ENCODE measurements at places on chromosomes 1 and 21. TPM values are rescaled to one million over a fixed set of nuclear protein-coding genes. Genes with fewer than 3 reads are reported as not detected.

DNA sequence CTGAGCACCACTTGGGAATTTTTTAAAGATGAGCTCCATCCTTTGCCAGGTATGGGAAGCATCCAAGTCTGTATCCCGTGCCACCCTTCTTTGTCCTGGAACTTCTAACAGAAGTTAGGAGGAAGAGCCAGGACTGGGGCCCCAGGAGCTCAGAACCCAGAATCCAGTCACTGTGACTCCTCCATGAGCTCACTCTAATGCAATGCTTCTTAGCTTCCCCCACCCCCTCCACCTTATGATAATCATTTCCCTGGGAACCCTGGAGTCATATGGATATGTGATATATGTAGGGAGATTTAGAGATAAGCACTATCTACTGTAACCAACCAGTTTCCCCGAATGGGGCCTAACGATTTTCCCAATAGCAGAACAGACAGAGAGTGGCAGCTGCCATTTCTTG is 758 bp upstream of the SPRR5 start:
- peak; percentile 79 for DNase-seq

DNA sequence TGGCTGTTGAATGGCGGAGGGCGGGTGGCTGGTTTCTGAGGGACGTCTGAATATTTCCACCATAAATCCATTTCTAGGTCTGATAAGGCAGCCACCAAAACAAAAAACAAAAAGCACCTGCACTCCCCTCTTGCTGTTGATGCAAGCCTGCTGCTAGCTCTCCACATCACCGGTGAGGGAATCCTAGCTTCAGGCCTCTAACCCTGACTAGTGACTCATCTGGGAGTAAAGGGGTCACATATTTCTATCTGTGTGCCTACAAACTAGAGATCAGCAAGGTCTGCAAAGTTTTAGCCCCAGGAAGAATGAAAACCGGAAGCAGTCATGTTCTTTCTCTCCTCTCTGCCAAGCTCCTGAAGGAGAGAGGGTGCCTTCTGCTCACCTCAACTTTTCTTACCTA is 10.3 kb upstream of the ERMAP start:
- DNase-seq: no peak

The COL6A2 gene
- polyA plus RNA-seq: 0.06 TPM

GRCh38 chr1:206826394-206826793 is 39.0 kb upstream of the IL20 start:
- peak; percentile 56 for DNase-seq

The EPHA2 gene
- polyA plus RNA-seq: 70.5 TPM

The IFI6 gene
- 1,394 TPM for polyA plus RNA-seq

DNA sequence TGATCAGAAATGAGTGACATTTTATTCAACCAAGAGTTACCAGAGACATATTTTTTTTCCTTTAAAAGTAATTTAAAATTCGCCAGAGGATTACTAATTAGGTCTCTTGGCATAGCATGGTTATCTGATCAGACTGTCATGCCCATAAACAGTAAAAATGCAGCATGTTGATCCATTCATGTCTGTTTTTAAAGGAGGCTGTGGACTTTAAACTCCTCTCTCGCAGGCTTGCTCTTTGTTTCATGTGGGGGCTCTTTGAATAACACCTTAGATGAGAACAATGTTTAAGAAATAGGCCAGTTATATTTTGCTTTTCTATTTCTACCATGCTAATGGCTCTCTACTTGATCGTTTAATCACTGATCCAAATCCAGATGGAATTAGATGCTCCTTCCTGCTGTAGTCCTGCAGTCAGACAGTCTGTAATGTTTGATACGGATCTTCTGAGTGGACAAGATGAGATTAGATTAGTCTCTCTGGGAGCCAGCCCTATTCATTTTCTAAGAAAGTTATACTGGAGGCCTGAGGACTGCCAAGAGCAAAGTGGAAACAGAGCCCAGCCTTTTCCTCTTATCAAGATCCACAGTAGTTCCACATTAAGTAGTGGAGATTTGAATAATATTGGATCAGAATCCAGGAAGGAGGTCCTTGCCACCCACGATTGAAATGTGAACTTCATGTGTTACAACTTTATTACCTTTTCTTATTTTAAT is 197.4 kb downstream of the HS2ST1 start:
- DNase-seq: no peak

The NBPF10 gene
- 0.32 TPM for polyA plus RNA-seq

The HOOK1 gene
- 1.9 TPM for polyA plus RNA-seq

The ANXA9 gene
- 0.58 TPM for polyA plus RNA-seq

GRCh38 chr1:85093644-85094043 is 45.3 kb upstream of the MCOLN3 start:
- DNase-seq: no peak

- DNase-seq: peak; percentile 59
These were observed 107.8 kb downstream of the LYST start for GRCh38 chr1:235758931-235759330.

DNA sequence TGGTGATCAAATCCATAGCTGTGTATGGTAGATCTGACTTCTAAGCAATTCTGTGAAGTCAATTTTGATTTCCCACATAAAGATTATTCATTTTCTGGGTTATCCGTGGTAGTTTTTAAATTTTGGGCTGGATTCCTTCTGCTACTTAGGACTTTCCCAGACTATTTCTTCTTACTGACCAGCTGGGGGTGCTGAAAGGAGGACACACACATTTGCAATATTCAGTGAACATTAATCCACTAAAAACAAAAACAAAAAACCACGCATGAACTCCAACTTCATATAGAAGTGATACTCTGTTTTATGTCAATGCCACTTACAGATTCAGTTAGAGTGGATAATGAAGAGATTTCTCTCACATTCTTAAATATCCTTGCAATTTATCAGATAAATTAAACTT is 105.4 kb downstream of the KCTD3 start:
- DNase-seq: no peak

DNA sequence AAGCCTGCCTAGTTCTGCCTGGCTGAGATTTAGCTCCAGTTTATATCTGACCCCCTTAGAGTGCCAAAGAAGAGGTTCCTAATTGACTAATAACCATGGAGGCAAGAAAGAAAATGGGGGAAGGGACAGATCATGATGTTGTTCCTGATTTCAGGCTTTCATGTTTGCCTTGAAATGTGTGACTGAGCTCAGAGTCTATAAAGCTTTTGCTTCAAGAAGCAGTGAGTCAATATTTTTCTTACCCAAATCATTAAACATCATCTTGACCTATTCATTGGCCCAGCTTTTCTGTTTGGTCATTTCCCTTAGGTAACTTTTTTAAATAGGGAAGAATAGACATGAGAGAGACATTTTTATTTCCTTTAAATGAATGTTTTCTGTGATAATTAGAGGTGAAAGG is 55.9 kb downstream of the HHAT start:
- no peak for DNase-seq

DNA sequence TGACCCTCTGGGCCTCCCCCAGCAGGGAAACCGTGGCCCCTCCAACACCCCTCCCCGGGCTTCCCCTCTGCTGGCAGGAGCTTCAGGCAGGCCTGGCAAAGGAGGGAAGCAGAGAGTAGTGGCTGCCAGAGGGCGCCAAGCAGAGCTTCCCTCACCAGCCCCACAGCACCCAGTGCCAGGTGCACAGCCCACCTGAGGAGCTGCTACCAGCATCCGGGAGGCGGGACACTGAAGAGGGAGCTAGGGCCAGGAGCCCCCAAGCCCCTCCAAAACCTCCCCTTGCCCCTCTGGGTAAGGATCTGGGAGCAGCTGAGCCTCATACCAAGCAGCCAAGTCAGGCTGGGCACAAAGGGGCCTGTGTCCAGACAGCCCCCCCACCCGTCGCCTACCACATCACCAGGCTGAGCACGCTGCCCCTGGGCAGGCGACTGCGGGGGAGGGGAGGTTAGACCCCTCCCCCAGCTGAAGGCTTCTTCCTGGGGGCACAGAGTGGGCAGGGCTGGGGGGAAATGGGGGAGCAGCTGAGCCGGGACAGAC is 19.6 kb downstream of the CCDC24 start:
- no peak for DNase-seq

The LCE2B gene
- polyA plus RNA-seq: 0.19 TPM

The LMOD1 gene
- polyA plus RNA-seq: 0.01 TPM

- no peak for DNase-seq
These were observed 27.1 kb downstream of the AK2 start for GRCh38 chr1:33009561-33009960.

- DNase-seq: no peak
These were observed 540 bp downstream of the BCAN start for GRCh38 chr1:156642265-156643048.

DNA sequence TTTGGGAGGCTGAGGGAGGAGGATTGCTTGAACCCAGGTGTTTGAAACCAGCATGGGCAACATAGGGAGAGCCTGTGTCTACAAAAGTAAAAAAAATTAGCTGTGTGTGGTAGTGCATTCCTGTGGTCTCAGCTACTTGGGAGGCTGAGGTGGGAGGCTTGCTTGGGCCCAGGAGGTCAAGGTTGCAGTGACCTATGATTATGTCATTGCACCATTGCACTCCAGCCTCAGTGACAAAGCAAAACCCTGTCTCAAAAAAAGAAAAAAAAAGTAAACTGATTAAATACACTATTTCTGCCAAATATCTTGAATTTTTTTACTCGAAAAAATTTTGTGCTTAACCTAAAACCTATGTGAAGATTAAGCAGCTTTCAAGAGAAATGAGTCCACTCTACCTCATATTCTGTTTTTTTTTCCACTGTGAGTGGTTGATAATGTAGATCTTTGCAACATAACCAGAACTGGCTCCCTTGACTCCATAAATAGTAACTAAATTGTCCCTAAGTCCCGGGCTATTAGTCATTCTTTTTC is 19.4 kb upstream of the ZNF281 start:
- DNase-seq: no peak

- no peak for DNase-seq
These were observed 1.4 kb downstream of the ADORA1 start for GRCh38 chr1:203128716-203129500.

DNA sequence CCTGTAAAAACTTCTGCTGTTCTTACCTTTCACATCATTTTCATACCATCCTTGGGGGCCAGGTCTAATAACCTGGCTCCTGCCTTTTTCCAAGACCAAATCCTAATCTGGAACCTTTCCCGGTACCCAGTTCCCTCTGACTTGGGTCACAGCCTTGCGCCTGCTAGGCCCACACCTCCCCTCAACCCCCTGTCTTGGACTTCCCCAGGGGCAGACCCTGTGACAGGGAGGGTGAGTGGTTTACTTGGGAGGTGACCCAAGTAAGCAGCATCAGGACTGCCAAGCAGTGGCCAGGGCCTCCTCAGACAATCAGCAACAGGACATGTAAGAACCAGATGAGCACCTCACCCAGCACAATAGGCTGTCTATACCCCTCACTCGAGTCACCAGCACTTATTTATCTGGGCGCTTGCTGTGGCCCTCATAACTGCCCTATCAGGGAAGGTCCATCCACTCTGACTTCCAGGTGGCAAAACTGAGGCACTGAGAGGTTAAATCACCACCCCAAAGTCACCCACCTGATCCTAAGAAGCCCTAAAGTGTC is 124.7 kb downstream of the MATN1 start:
- DNase-seq: no peak

DNA sequence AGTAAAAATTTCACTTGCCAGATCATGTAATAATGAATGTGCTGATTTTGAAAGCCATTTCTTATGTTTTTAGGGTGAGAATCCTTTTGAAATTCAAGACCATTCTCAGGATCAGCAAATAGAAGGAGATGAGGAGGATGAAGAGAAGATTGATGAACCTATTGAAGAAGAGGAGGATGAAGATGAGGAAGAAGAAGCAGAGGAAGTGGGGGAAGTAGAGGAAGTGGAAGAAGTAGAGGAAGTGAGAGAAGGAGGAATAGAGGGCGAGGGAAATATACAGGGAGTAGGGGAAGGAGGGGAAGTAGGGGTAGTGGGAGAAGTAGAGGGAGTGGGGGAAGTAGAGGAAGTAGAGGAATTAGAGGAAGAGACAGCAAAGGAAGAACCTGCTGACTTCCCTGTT is 32.4 kb downstream of the ZNF326 start:
- no peak for DNase-seq

The C1QB gene
- polyA plus RNA-seq: not detected

- DNase-seq: no peak
These were observed 815 bp downstream of the STYXL2 start for GRCh38 chr1:167094690-167095089.

- peak; percentile 98 for DNase-seq
These were observed 514.7 kb downstream of the PLPP3 start for GRCh38 chr1:56064705-56065104.

DNA sequence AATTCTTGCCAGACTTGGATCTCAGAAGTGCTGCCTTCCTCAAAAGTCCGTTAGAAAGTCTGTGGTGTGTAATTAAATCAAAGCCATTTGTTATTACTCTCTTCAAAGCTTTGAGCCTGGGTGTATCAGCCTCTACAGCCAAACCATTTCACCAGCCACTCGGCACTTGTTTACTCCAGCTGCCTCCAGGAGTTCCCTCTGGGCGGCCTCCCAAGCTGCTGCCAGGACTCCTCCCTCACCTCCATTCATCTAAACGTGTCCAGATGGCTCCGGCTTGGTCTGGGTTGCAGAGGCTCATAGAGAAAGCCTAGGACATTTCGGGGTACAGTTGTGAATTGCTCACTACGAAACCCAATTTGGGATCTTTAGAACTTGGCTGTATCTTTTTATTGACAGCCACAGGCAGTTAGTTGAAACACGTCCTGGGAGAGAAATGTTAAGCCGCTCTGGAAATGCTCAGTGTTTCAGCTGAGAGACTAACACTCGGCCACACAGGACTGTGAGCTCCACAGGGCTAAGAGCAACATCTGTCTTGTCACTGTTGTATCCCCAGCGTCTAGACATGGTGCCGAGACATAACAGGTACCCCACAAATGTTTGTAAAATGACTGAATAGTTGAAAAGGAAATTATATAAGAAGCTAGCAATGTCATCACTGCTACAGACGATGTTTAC is 116.9 kb upstream of the NGF start:
- no peak for DNase-seq

- peak; percentile 96 for DNase-seq
These were observed 42.5 kb downstream of the CNST start for GRCh38 chr1:246608616-246609376.

GRCh38 chr21:14480411-14481031 is 65.6 kb downstream of the SAMSN1 start:
- DNase-seq: no peak

The FGR gene
- 0.02 TPM for polyA plus RNA-seq

DNA sequence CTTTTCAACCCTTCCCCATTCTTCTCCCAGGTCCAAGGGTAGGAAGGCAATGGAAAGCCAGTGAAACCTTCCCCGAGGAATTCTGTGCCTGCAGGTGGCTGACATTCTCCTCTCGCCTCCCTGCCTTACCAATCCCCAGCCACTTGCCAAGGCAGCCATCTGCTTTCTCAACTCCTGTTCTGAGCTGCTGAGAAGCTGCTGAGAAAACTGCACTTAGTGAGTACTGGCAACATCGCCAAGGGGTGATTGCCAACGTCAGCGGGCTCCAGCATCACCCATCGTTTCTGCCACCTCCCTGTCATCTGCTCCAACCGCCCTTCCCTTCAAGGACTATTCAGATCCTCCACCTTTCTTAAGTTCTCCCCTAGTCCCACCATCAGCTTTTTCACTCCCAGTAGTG is 106.0 kb downstream of the PTPRU start:
- no peak for DNase-seq

DNA sequence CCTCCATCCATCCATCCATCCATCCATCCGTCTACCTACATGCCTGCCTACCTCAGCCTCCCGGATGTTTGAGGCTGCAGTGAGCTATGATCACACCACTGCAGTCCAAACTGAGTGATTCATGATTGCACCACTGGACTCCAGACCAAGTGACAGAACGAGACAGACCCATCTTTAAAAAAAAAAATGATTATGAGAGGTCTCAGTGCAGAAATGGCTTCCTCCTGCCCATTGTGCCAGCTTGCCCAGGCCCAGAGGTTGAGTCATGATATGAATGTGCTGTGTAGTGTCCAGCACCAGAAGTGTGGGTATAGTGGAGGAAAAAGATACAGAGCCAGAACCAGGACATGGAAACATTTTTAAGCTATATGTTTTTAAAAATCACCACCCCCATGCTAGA is 149.9 kb downstream of the KIF26B start:
- peak; percentile 17 for DNase-seq

- DNase-seq: peak; percentile 28
These were observed 690 bp downstream of the C1orf216 start for GRCh38 chr1:35717911-35718476.
